Mucosa of descending colon (tissue), 3 donors: ENCODE measurements at places on chromosomes 3 and 15. TPM values are rescaled to one million over a fixed set of nuclear protein-coding genes. Genes with fewer than 3 reads are reported as not detected.

DNA sequence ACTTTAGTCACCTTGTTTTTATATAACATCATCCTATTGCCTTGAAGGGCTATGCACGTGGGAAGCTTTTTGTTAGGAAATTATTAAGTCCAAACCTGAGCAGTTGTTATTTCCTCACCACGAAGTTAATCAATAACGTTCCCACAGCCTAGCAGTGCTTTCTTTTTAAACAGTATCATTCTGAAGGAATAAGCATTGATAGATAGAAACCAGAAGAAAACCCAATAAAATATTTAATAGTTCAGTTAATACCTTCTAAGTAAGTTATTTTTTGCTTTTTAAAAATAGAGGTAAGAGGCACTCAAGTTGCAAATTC is 149.3 kb downstream of the KCNMB2 start:
- no peak for DNase-seq

The SEMA3F gene
- total RNA-seq, result 14.6 TPM

The STRC gene
- 1.1 TPM for total RNA-seq

GRCh38 chr3:28019740-28020139 is 221.7 kb upstream of the CMC1 start:
- no peak for DNase-seq

The TRPC1 gene
- total RNA-seq, result 11.4 TPM

The COL6A6 gene
- 0.05 TPM for total RNA-seq

DNA sequence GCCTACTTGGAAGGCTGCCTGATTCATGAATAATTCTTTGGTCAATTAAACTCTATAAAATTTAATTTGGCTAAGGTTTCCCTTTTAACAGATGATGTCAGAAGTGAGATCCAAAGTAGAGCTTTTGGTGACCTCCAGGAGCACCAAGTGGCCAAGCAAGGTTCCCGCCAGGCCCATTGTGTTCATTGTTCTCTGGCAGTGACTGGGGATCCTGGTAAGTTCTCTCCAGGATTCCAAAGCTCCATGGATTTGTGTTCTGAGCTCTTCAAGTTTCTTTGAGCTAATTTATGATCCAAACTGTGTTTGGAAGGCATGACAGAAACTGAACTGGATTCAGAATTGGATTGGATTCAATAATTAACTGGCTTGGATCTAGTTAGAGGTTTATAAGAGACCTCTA is 72.0 kb upstream of the ALDH1L1 start:
- no peak for DNase-seq

GRCh38 chr15:41423979-41424659 is 7.2 kb downstream of the RTF1 start:
- DNase-seq, result no peak
